Activated T-cell treated with anti-CD3 and anti-CD28 coated beads, Interleukin-2, amount 50 U/mL, for 24 hours (primary cell): ENCODE measurements at places on chromosomes 11 and 22.
A peak's percentile ranks its signal among the peaks of the same experiment; 100 is the strongest.

DNA sequence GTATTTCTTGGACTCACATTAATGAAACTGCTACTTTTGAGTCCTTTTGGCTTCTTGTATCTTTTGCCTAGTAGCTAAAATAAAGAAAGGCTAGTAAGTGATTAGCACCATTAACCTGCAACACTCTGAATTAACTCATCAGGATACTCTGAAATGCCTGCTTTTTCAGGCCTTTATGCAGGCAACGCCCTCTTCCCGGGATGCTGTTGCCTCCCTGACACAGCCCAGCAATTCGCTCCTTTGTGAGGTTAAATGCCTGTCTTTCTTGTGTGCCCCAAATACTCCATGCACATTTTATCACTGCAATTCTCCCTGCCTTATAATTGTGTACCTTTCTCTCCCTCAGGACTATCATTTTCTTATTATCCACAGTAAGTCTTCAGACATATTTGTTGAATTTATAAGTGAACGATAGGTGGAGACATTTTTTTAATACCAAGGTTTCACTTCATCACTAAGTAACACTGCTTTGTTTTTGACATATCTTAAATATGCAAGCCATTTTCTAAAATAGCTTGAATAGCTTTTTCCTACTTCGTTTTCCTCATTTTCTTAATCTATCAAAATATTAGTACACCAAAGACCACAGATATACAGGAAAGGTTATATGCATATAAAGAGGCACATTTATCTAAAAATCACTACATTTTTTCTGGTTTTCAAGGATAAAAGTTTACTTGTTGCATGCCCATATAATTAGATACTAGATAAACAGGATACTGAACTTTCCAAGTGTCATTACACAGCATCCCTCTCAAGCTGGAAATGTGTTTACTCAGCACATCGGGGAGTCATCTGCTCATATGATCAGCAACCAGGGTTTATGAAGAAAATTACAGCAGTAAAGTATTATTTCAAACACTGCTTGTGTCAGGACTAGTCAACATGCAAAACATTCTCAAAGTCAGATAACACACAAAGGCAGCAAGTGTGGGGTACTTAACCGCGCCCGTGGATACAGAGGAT lies 48.5 kb upstream of the DDI1 start:
- H3K4me3 ChIP-seq = no peak overlapping the region
- no peaks in the 10 kb centered on the region for H3K27me3 ChIP-seq
- H3K4me1 ChIP-seq = no peaks in the 10 kb centered on the region

DNA sequence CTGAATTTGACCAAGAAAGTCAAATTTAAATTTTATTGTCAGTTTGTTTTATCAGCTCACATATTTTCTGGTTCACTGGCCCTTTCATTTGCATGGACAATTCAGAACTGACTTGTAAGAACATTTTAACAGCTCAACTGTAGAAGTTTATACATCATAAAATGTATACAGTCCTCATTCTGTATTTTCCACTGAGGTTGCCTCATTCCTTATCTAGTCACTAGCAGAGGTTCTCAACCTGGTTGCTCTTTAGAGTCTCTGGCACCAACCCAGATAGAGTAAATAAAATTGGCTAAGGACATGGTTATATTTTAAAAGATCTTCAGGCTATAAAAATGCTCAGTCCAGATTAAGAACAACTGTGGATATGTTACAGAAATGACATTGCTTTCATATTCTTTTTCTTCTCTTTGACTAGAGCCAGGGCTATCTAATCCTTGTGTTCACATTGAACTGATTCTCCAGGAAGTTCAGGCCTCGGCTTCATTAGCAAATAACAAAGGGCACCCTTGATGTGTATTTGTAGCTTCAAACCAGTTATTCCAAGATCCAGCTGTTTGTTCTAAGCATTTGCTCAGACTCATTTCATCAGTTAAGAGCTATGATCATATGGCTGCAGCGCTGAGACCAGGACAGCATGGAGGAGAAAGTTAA lies 782.5 kb downstream of the ETS1 start:
- no peaks in the 10 kb centered on the region for H3K4me1 ChIP-seq
- H3K27me3 ChIP-seq = peaks cover 6% of the 10 kb centered on the region
- no peak overlapping the region for H3K4me3 ChIP-seq
- no peak overlapping the region for H3K27ac ChIP-seq
- no peak for DNase-seq

DNA sequence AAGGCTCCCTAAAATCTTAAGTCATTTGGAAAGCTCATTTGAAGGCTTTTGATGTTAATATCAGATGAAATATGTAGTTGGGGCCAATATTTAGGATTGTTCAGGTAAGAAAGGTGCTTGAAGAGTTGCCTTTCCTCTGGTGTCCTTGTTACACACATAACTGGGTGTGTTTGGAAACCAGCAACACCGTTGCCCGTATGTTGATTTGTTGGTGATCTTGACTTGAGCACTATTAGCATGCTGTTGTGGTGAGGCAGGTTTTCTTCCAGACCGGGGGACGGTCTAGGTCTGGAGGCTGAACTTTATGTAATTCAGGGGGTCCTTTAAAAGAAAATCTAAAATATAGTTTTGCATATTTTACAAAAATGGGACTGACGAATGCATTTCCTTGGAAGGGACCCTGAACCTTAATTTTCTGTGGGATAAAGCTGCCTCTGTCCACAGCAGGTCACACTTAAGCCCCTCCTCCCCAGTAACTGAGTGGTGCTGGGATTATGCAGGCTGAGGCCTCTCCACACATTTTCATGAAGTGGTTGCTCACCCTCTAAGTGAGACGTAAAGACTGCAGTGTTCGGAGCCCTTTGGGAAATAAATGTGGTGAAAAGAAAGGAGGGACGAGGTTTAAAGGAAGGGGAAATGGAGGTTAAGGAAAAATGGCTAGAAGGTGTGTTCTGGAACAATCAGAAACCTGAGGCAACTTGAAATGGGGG lies 1.8 kb downstream of the YWHAH start:
- H3K36me3 ChIP-seq = peaks cover 41% of the 10 kb centered on the region
- H3K27ac ChIP-seq = no peak overlapping the region
- no peak for DNase-seq
- no peak overlapping the region for H3K4me3 ChIP-seq
- H3K4me1 ChIP-seq = peaks cover 49% of the 10 kb centered on the region

- no peak overlapping the region for H3K27ac ChIP-seq
- H3K27me3 ChIP-seq = no peaks in the 10 kb centered on the region
- no peaks in the 10 kb centered on the region for H3K36me3 ChIP-seq
- DNase-seq = no peak
- H3K4me3 ChIP-seq = no peak overlapping the region
Measured at GRCh38 chr11:70489276-70489675, 90.9 kb downstream of the CTTN start.

DNA sequence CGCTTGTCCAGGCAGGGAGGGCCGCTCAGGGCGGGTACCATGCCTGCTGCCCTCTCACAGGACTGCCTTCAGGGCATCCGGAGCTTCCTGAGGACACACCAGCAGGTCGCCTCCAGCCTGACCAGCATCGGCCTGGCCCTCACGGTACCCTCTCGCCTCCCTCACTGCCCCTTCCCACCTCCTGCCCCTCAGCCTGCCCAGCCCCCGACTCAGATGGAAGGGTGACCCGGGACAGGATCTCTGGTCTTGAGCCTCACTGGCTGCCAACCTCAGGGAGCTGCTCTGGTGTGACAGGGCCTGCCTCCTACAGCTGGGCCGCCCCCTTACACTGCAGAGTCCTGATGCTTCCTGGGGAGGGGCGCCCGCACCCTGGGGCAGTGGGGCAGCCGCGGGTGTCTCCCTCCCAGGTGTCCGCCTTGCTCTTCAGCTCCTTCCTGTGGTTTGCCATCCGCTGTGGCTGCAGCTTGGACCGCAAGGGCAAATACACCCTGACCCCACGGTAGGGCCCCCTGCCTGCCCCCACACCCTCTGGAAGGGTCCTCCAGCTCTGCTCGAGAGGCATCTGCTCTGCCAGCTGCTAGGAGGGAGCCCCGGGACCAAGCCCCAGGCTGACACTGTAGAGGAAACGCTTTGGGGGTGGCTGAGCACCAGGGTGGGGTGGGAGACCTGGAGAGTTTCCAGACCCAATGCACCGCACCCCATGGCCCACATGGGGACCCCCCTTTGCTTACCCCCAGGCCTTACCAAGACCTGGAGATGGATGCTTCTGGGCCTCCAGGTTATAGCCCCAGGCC lies 14.6 kb downstream of the TSPAN32 start:
- H3K4me1 ChIP-seq = peaks cover 4% of the 10 kb centered on the region
- H3K36me3 ChIP-seq = no peaks in the 10 kb centered on the region
- DNase-seq = no peak
- no peak overlapping the region for H3K4me3 ChIP-seq
- H3K27me3 ChIP-seq = no peaks in the 10 kb centered on the region

GRCh38 chr11:124678416-124678815 lies 4.7 kb downstream of the SPA17 start:
- DNase-seq = no peak
- H3K36me3 ChIP-seq = peaks cover 12% of the 10 kb centered on the region

GRCh38 chr11:57560146-57560545 lies 7.3 kb downstream of the UBE2L6 start:
- H3K27me3 ChIP-seq = no peaks in the 10 kb centered on the region
- H3K4me3 ChIP-seq = no peak overlapping the region
- no peak for DNase-seq
- peaks cover 83% of the 10 kb centered on the region for H3K36me3 ChIP-seq
- peak overlapping the region; percentile 29 for H3K27ac ChIP-seq

DNA sequence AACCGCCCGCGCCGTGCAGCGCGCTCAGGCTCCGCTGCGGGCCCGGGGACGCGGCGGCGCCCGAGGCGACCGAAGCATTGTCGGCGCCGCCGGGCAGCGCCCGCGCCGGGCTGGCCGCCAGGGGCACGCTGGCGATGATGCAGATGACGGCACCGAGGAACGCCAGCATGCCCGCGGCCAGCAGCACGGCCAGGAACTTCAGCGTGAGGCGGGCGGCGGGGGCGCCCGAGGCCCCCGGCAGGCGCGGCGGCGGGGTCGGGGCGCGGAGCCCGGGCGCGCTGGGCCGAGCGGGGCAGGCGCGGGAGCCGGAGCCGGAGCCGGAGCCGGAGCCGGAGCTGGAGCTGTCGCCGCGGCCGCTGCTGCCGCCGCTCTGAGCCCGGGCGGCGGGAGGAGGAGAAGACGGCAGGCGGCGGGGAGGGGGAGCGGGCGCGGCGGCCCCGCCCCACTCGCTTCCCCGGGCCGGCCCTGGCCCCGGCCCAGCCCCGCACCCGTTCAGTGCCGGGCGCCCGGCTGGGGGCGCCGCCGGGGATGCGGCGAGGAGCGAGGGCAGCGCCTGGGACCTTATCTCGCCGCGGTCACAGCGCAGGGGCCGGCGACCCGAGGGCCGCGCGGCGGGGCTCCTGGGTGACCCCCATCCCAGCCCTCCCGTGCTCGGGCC lies at the start of gene NPTXR:
Gene NPTXR, minus strand, starts transcription at position 372 of the 658 bp plus-strand sequence.
- peak within 1 kb of the TSS; percentile 76 for H3K4me3 ChIP-seq
- H3K36me3 ChIP-seq = no peaks in the 10 kb centered on the region
- peaks cover 23% of the 10 kb centered on the region for H3K4me1 ChIP-seq
- H3K27ac ChIP-seq = no peak within 1 kb of the TSS

GRCh38 chr22:45756558-45756957 lies 84.9 kb downstream of the ATXN10 start:
- DNase-seq = no peak
- no peaks in the 10 kb centered on the region for H3K4me1 ChIP-seq
- H3K4me3 ChIP-seq = no peak overlapping the region
- no peak overlapping the region for H3K27ac ChIP-seq
- H3K27me3 ChIP-seq = no peaks in the 10 kb centered on the region
- H3K36me3 ChIP-seq = peaks cover 53% of the 10 kb centered on the region

GRCh38 chr11:40130427-40130826 lies 1329.0 kb downstream of the LRRC4C start:
- H3K36me3 ChIP-seq = no peaks in the 10 kb centered on the region
- H3K27ac ChIP-seq = no peak overlapping the region
- no peaks in the 10 kb centered on the region for H3K4me1 ChIP-seq
- DNase-seq = no peak
- no peaks in the 10 kb centered on the region for H3K27me3 ChIP-seq
- H3K4me3 ChIP-seq = no peak overlapping the region

- no peak overlapping the region for H3K4me3 ChIP-seq
Measured at GRCh38 chr22:36199001-36199551, 2.5 kb downstream of the APOL4 start.

DNA sequence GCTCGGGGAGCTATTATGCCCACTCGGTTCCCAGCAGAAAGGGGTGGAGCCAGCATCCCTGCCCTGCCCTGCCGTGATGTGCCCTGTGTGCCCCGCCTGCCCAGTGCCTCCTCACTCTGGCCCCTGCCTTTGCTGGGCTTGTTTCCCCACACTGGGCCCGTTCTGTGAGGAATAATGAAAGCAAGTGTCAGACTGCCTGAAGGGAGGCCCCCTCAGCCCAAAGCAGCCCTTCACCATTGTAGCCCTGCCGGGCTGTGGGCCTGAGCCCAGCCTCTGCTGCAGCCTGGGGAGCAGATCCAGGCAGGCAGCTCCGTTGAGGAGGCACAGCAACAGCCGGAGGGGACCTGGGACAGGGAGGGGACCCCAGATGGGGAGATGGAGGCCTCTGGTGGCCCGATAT lies 20.2 kb upstream of the NEFH start:
- no peaks in the 10 kb centered on the region for H3K36me3 ChIP-seq
- H3K4me1 ChIP-seq = no peaks in the 10 kb centered on the region
- no peaks in the 10 kb centered on the region for H3K27me3 ChIP-seq
- no peak overlapping the region for H3K4me3 ChIP-seq

GRCh38 chr11:102589047-102589459 lies 36.1 kb downstream of the MMP20 start:
- H3K4me3 ChIP-seq = no peak overlapping the region
- H3K4me1 ChIP-seq = peaks cover 31% of the 10 kb centered on the region
- H3K27ac ChIP-seq = peak overlapping the region; percentile 66
- H3K27me3 ChIP-seq = no peaks in the 10 kb centered on the region

DNA sequence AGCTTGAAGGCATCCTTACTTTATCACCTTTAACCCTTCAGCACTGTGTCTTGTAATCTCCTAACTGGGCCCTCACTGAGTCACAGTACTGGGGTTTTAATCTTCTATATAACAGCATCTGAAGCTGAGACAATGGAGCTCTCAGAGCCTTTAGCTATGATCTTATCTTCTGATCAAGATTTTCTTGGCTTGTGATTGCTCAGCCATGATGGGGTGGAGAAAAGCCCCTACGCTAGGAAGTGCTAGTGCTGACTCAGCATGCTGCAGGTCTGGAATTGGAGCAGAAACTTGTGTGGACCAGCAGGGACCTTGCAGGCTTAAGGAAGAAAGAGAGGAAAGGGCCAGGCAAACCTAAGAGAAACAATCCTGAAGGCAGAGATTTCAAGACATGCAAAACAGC lies 71.7 kb upstream of the EED start:
- DNase-seq = no peak
- H3K4me3 ChIP-seq = no peak overlapping the region
- H3K4me1 ChIP-seq = peaks cover 26% of the 10 kb centered on the region
- H3K27me3 ChIP-seq = no peaks in the 10 kb centered on the region
- H3K27ac ChIP-seq = no peak overlapping the region
